ENCODE measurements at places on chromosomes 7 and 10.
A peak's percentile ranks its signal among the peaks of the same experiment; 100 is the strongest.

GRCh38 chr7:19957664-19958063, 184.2 kb upstream of the TMEM196 start:
- DNase-seq: no peak

GRCh38 chr7:106092204-106092603, 19.9 kb downstream of the SYPL1 start:
- DNase-seq: no peak

GRCh38 chr10:115355162-115355760, 262.1 kb downstream of the ATRNL1 start:
- DNase-seq: peak; percentile 13

DNA sequence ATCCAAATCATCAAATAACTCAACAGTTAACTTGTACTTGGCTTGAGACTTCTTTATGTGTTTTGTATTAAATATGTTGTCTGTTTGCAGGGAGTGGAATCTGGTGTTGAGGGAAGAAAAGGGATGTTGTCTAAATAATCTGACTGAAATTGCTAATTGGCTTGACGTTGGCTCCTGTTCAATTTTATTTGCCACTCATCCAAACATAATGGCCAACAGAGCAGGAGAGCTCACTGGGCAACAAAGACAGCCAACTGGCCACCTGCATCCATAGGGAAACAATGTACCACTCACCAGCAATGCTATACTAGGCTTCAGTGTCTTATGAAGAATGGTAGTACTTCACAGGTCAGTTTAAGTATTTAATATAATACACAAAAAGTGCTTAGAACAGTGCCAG, 80.5 kb downstream of the FAM13C start:
- no peak for DNase-seq

- DNase-seq: no peak
Observed at GRCh38 chr10:131354380-131354779, 42.9 kb upstream of the TCERG1L start.

DNA sequence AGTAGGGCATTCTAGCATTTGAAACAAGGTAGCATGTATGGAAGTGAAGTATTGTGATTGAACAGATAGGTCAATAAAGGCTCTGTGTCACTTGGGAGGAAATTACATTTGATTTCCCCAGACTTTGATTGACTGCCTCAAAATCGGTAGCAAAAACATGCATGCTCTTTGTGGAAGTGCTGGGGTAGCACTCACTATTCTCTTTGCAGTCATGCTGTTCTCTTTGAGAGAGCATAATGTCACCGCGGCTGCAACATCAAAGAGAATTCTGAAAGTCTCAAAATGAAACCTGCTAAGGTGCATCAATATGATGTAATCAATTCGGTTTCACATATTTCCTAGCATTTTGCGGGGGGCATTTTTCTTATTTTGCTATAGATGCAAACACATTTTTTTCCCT, 64.2 kb downstream of the ARMC3 start:
- DNase-seq: no peak

DNA sequence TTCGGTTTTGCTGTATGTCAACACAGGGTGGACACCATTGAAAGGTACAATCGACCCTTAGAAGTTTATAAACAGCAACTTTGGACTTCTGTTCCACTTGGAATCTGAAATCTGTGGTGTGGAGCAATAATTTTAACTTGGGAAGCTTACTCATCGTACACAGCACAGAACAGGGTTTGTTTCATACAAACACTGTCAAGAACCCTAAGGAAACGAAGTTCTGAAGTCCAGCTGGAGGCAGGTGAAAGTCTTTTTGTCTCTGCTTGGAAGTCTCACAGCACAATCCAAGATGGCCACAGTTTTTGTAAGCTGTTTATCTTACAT, 31.5 kb downstream of the NMT2 start:
- no peak for DNase-seq

DNA sequence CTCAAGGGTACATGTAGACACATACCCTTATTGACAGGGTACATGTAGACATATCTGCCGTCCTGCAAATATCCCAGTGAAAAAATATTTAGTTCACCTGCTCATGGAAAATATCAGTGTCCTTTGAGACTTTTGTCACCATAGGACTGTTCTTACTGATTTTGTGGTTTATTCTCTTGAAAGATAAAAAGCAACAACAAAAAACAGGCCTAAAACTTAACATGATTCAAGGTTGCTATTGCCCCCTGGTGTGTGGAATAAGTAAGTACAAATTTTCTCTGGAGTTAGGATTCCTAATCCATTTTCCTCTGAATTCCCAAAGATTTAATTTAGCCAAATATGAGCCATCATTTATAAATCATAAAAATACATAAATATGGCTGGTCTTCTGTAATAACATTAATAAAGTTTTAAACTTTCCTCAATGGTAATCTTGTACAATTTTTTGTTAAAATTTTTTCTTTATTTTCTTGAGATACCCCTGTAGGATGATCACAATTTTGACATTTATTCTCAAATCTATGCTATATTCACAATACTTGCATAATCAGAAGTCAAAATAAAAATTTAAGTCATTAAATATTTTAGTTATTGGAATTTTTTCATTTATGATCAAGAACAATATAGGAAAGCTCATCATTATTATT, 741.4 kb upstream of the POT1 start:
- DNase-seq: peak; percentile 37

DNA sequence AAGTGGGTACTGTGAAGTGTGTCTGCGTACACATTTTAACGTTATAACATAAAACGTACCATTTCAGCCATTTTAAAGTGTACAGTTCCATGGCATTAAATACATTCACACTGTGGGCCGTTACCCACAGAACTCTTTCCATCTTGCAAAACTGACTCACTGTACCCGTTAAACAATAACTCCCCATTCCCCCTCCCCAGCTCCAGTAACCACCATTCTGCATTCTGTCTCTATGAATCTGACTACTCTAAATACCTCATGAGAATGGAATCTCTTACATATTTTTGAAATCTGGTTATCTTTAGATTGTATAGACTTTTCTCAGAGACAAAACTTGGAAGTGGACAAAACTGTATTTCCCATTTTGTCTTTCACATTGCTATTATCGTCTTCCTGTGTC, 9.3 kb downstream of the ARL3 start:
- no peak for DNase-seq

DNA sequence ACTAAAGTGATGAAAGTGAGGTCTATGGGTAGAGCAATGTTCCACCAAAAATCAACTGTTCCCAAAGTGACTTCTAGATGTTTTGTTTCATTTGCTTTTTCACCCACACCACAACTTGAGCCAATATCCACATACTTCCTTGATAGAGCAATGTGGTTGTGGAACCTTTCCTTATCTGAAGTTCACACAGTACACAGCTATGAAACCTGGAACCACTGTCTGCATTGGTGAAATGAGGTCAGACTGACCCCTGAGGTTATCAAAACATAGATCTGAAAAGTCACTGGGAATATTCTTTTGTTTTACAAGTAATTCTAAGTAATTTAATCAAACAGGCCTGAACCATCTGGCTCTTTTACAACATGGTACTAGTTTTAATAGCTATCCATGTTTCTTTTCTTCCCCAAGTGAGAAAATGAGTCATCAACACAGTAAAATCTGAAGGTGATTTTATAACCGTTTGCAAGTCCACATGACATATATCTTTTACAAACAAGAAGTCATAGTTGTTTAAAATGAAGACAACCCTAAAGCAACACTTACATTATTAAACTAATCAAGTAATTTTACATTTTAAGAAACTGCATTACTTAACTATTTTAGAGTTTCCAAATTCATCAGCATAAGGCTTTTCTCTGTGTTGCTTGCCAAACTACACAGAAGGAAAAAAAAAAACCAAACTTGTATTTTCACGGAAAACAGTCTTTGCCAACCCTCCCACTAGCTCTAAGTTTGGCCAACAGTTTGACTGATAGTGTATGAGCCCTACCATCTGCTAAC, 80.3 kb downstream of the LRRC17 start:
- DNase-seq: no peak

GRCh38 chr10:102281102-102281487, 35.8 kb downstream of the GBF1 start:
- DNase-seq: no peak

DNA sequence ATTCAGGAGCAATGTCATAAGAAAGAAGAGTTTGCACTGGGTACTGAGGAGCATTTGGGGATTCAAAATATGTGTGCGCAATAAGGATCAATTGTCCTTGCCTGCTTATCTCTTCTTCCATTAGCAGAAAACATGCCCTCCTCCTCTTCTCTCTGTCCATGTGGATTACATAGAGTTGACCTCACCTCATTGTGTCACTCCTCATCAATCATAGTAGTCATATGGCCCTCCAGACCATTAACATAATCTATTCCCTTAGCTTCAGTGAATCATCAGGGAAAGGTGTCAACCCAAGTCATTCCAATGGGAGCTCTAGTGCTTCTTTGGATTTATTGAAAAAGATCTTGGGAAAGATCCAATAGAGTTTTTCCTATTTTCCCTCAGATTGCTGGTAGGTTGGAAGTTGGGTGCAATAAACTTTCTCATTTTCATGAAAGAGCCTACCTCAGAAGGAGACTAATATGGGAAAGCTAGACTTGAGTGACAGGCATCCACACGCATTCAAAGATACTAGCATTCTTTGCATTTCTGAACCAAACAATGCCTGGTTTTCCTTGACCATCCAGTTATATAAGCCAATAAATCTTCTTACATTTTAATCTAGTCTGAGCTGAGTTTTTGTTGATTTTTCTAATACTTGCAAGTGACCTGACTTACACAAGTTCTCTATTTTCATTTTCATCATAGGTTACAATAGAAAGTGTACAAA, 71.5 kb upstream of the FAM13C start:
- DNase-seq: no peak

DNA sequence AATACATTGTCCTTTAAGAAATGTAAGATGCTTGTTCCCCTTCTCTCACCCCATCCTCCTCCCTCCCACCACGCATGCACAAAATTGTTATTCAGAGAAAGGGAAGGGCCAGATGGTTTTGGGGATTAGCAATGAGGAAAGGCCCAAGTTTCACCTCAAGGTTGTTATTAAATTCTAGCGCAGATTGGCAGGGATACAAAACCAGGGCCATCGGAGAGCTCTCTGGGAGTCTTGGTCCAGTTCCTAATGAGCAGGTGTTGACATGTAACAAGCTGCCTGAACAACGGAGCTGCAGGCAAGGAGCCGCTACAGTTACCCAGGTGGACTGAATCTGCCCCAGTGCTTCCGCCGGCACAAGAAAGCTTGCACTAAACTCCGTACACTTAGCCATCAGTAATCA, 9.7 kb upstream of the ANK3 start:
- DNase-seq: no peak

GRCh38 chr7:112192236-112193154, 13.7 kb downstream of the DOCK4 start:
- DNase-seq: no peak

DNA sequence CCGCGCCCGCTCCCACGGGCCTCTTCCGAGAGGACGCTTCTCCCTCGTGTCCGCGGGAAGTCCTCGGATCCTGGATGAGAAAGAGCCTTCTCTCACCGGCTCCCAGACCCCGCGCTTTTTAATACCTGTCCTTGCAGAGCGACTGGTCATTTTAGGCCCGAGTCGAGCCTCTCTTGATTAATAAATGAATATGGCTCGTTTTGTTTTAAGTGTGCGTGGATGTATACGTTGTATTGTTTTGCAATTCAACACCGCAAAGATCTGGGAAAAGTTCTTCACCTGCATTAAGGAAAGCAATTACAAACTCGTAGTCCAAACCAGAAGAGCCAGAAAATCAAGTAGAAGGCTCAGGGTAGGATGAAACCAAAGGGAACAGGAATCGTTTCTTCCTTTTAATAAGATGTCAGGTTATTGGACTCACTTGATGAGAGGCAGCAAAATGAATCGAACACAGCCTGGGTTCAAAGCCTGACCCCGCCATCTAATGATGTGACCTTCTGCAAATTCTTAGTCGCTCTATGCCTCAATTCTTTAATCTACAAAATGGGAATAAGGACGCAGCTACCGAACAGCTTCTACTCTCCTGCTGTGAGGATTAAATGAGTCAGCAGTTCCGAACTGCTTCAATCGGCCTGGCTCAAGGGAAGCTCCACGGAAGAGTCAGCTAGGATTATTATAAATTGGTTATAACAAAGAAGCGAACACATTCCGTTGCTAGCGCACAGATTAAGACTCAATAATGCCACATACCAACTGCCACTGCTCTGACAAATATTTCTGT, 277.8 kb upstream of the NEBL start:
- DNase-seq: no peak

DNA sequence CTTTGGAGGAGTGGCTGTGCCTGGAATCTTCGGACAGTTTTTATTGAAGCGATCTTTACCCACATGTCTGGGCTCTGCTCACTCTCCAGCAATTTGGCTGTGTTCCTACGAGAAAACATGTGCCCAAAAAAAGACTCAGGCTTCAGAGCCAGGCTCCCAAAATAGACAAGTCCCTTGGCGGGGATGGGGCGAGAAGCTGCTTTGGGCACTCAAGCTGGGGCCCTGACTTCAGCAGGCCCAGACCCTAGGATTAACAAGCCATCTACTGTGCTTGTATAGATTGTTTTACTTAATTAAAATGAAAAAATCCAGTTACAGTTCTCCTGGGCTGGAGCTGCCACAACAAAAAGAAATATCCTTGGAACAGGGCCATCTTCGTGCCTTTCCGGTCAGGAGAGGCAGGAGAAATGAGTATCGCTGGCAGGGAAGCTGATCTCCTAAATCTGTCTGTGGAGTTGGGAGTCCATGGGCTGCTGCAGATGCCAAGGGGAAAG, 51.4 kb upstream of the PDCD4 start:
- no peak for DNase-seq

- DNase-seq: no peak
Observed at GRCh38 chr7:127730658-127731276, 78.8 kb downstream of the SND1 start.

DNA sequence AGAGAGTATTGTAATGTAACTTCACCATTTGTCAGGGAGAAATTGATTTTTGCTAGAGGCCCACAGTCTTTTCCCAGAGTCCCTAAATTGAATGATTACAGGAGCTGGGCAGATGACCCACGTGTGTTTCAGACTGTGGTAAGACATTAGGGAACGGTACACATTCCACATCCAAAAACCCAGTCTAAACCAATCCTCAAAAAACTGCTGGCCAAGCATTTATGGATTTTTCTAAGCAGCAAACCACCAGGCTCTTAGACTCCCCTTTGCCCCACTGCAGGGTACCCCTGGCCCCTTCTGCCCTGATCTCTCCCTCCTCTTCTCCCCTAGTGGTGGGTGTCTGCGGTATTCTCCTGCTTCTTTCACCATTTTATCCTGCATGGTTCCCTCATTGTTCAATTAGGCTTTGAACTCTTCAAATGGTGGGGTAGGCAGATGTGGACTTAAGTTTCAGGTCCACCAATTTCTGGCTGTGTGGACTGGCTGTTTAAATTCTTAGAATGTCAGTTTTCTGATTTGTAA, 135.5 kb upstream of the SORCS3 start:
- no peak for DNase-seq

- DNase-seq: peak; percentile 18
Observed at GRCh38 chr10:98361131-98362025, 53.6 kb downstream of the PYROXD2 start.

GRCh38 chr10:45470098-45471012, 96.3 kb downstream of the ALOX5 start:
- DNase-seq: no peak

Measured in NCI-H2029 treated with DMSO at 0.1 percent for 48 hours (cell line).